ENCODE measurements at places on chromosomes 4 and X. TPM values are rescaled to one million over a fixed set of nuclear protein-coding genes. Genes with fewer than 3 reads are reported as not detected.

PRDX4 gene
- total RNA-seq, result 82.7 TPM

DNA sequence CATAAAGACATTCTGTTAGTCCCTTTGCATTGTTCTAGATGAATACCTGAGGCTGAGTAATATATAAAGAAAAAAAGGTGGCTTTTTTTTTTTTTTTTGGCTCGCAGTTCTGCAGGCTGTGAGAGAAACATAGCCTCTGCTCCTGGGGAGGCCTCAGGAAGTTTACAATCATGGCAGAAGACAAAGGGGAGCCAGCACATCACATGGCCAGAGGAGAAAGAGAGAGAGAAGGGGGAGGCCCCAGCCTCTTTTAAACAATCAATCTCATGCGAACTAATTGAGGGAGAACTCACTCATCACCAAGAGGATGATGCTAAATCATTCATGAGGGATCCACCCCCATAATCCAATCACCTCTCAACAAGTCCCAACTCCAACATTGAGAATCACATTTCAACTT is 364.0 kb upstream of the EPHA5 start:
- DNase-seq, result no peak

DNA sequence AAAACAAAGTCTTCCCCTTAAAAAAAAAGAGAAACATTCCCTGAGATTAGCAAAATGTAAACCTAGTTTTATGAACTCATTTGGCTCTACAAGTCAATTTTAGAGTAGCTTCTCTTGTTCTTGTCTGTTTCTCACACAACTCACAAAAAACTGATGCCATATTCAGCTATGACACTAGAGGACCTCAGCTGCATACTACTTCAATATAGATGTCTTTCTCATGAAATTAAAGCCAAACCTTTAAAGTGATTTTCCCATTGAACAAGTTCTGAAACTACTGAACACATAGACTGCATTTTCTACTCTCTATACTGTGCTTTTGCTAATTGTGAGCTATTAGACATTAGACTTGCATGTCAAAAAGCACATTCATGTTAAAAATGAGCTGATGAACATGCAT is 49.8 kb downstream of the TBCK start:
- DNase-seq, result peak; percentile 53

DNA sequence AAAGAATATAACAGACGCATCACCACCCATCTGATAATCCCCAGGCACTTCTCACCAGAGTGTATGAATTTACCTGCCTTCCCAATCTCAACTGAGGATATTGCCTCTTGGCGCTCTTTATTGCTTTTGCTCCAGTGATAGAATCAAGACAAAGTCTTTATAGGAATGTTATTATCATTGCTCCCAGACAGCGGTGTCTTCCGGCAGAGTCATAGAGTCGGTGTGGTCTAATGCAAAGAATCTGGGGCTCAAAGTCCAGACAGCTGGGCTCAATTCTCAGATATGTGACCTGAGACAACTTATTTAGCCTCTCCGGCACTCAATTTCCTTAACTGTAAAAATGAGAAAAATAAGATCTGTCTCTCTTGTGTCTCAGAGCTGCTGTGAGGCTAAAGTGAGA is 106.1 kb upstream of the PAK3 start:
- no peak for DNase-seq

SHROOM4 gene
- 10.2 TPM for total RNA-seq

DNA sequence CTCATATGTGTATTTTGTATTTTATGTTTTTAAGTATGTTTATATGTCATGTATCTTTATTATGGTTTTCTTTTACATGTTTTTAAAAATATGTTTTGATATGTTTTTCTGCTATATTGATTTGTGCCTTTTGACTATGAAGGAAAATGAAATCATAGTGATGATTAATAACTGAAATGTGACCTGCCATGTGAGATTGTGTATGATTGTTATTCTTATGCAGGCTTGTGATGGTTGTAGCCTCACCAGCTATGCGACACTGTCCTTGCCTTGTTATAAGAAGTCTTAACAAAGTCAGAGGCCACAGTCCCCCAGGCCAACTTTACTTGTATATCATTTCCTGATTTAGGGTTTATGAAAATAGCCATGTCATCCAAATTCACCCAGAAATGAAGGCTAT is 83.2 kb downstream of the TMEM131L start:
- DNase-seq, result no peak

- no peak for DNase-seq
Measured at GRCh38 chr4:91226867-91227266, 1076.9 kb upstream of the GRID2 start.

KLHL13 gene
- 90.3 TPM for total RNA-seq

DNA sequence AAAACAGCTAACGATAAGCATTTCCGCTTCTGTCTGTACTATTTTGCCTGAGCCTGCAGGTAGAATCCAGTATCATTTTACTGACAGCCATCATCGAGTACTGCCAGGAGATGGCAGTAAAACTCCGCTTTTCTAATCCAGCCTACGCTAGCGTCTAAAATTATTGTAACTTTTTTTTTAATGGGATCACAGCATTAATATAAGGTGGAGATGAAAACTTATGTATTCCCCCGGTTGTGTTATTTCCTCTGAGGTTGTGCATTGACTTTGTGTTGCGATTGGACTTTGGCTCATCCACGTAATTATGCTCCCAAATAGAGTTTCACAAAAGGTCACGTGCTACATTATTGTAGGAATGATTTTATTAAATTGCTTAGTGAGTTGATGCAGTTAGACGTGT is 248.1 kb downstream of the C4orf33 start:
- DNase-seq, result peak; percentile 72

SHOX gene
- total RNA-seq, result not detected

- no peak for DNase-seq
Measured at GRCh38 chr4:70681704-70682103, 6.6 kb upstream of the UTP3 start.

DNA sequence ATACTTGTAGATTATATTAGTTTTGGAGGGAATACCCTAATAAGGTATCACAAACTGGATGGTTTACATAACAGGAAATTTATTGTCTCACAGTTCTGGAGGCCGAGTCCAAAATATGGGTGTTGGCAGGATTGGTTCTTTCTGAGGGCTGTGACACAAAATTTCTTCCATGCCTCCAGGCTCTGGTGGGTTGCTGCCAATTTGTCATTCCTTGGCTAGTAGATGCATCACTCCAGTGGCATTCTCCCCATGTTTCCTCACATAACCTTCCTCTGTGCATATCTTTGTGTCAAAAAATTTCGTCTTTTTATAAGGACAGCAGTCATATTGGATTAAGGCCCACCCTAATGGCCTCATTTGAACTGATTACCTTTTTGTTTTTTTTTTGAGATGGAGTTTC is 49.3 kb downstream of the APELA start:
- DNase-seq, result no peak

- no peak for DNase-seq
Measured at GRCh38 chr4:48196758-48197504, 62.9 kb upstream of the TXK start.

GRCh38 chr4:24131954-24132673 is 242.3 kb upstream of the PPARGC1A start:
- no peak for DNase-seq

DNA sequence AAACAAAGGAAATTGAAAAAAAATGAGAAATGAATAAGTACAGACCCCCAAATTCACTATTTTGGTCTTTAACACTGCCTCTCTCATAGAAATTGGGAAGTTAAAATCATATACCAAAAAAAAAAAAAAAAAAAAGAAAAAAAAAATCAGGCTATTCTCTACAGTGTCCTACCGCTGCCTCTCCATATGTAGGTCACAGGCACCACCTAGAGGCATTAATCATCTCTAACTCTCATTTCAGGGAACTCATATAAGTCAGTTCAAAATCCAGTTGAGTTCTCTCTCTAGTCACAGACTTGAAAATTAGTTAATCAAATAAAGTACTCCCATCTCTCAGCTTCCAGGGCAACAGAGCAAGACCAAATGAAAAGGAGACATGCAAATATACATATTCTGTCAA is 47.9 kb downstream of the COX18 start:
- peak; percentile 56 for DNase-seq

PRR32 gene
- 56.3 TPM for total RNA-seq

DNA sequence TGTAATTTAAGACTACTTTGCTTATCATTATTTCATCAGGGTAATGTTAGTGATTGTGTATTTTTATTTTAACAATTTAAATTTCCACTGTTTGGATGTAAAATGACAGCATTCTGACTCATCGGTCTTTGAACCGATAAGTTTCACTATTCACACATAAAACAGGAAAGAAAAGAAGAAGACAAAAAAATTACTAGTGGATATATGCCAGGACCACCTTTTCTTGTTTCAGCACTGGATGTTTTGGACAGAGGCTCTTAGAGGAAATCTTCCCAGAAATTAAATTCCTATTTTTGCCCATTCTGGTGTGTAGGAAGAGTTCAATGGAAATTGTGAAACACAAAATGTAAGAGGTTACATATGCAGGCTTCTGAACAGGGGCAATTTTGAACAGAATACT is 57.4 kb downstream of the VEGFC start:
- no peak for DNase-seq

DNA sequence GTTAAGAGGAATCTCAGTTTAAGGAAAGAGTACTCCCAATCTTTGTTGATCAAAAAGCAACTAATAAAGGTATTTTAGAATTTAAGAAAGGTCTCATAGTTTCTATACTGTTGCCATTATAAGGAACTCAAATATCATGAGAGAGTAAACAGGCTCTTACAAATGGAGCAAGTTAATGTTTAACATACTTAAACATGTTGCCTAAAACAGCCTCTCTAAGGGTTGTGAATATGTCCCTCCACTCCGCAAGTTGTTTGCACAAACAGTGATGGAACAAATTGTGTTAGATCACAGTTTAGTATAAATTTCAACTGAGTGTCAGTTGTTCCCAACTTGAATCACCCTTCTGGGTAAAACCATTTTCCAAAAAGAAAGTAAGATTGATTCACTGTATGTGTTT is 1678.3 kb downstream of the PCDH19 start:
- DNase-seq, result no peak

DNA sequence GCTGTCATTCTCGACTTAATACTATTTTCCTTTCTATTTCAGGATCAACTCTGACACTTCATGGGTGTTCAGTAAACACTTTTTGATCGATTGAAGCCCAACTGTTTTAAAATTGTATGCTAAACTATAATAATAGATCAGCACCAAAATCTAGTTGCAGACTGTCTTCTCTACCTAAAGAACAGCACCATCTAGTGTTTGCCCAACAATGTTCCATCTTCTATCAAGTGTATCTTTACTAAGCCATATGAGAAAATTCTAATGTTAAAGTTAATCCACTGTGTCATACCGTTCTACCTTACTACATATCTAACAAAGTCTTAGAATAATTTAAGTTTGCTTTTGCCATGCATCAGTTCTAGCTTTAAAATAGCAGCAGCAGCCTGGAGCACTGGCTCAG is 113.0 kb upstream of the PRDX4 start:
- DNase-seq, result peak; percentile 47
